ENCODE measurements at places on chromosomes 7 and 10. TPM values are rescaled to one million over a fixed set of nuclear protein-coding genes. Genes with fewer than 3 reads are reported as not detected.

Gene SPDYE9
- total RNA-seq = not detected

DNA sequence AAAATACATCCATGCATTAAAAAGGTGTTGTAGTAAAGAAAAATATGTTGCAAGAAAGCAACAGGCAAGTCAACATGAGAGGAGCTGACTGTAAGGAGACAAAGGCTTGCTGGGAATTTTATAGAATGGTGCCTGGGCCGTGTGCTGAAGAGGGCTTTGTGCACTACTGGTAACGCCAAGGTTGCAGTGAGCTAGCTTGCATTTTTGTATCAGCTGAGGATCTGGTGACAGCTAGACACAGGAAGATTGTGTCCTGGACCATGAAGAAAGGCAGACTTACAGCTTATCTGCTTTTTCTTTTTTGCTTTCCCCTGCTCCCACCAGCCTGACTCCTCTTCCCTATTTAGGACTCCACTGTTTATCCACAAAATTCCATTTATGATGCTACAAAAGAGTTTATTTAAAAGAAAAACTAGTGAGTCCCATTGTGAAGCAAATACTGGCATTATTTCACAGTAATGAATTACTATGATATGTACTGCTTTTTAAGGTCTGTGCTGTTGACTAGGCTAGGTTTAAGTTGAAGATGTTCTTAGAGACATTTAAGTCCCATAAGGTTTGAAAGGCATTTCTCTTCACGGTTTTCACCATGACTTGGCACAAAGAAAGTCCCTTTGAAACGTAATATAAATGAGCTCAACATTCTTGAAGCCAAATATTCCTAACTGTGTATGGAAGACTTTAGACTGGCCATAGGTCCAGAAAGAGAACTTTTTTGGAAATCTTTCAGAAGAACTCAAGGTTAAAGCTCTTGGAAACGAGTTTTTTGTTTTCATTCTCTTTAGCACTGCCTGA lies 88.6 kb downstream of the SEC23IP start:
- DNase-seq = no peak

DNA sequence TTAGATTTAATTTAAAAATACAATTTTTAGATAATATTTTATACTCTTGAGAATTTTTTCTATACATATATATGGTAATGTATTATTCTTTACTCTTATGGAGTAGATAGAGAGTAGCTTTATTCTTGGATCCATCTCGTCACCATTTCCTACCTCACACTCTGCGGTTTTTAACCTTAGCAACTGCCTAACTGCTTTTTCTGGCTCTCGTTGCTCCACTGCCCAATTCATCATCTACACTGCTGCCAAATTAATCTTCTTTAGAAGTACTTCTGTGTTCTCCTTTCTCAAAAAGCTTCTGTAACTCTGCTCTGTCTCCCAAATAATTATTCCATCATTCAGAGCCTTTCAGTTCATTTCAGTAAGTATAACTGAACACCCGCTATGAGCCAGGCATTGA lies 35.3 kb downstream of the CAPZA2 start:
- no peak for DNase-seq

- no peak for DNase-seq
Measured at GRCh38 chr10:33937036-33937730, 602.7 kb upstream of the NRP1 start.

DNA sequence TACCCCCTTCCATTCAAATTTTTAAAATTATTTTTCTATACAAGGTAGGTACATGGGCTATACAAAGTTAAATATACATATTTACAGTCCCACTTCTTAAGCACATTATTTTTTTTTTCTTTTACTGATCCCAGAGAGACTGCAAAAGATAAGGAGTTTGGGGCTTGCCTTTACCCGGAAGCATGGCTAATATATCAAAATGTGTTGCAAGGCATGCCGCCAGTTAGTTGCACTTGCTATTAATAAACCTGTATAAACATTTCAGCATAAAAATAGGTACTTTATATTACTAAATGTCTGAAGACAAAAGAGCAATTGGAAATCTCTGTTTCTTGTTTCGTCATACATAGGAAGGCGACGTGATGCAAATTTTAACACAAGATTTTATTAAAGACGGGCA lies 21.5 kb upstream of the PDLIM1 start:
- DNase-seq = no peak

- DNase-seq = no peak
Measured at GRCh38 chr7:149353739-149354504, 91.9 kb downstream of the ZNF783 start.

- DNase-seq = no peak
Measured at GRCh38 chr10:128302808-128303207, 176.6 kb upstream of the MKI67 start.

DNA sequence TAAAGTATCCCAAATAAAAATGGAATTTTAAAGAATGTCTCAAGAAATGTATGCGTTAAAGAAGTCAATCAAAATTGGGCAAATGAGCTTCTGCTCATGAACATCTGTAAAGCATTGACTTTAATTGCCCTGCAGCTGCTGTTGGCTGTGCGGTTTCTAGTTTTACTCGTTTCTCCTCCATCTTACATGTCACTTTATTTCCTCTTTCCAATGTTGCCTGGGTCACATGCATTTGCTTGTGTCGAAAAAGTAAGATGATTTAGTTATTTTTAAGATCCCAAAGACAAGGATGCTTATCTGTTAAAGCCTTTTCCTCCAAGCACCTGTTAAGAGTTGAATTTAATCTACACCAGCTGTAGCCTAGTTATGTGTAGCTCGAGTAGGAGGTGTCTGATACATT lies 310.4 kb downstream of the EXOC4 start:
- DNase-seq = no peak

Gene CPN1
- total RNA-seq = not detected

- peak; percentile 39 for DNase-seq
Measured at GRCh38 chr7:140611641-140612040, 29.0 kb downstream of the DENND2A start.

DNA sequence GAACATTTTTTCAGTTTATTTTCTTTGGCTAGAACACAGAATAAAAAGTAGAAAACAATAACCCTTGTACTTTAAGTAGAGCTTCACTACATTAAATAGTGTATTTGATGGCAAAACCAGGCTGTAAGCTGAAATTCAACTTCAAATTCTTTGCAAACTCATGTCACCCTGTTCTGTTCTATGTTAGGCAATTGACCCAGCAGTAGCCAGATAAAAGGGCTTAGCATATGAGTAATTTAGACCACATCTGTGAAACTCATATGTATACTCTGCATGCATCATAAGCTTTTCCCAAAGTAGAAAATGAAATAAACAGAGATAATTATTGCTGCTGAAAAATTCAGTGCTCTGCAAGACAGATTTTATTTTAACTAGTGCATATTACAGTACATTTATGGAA lies 150.2 kb downstream of the GNAI1 start:
- no peak for DNase-seq

DNA sequence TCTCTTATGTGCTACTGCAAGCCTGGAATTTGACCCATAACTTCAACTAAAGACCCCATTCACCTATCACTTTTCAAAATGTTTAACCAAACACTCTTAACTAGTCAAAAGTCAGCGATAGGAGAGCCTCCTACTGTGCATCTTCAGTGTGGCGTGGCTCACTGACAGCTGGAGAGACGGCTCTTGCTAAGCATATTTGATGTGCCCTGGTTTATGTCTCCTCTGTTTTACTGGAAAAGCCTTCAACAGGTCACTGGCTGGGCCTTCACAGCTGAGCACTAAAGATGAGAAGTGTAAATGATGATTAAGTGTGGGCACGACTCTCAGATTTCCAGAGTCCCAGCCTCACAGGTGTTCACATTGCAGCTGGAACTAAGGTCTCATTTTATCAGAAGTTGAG lies 472.1 kb downstream of the SEMA3D start:
- DNase-seq = no peak

Gene HMX2
- total RNA-seq = not detected

DNA sequence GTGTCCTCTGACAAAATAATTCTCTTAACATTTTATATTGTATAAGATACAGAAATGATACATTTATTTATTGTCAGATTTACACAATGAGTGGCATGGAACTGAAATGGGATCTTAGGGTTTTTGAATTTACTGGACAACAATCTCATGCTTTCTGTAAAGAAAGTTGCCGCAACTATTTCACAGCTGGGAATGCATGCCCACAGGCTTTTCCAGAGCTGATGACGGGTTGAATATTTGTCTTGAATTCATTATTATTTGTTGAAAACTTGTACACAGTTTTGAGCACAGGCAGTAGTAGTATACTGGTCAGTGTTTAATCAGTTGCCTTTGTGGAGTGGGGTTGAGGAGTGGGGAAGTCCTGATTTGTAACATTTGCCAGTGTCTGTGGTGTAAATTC lies 20.5 kb upstream of the MRC1 start:
- DNase-seq = no peak

Measured in breast epithelium (tissue), 4 donors.